ENCODE measurements at places on chromosomes 1 and 21.

DNA sequence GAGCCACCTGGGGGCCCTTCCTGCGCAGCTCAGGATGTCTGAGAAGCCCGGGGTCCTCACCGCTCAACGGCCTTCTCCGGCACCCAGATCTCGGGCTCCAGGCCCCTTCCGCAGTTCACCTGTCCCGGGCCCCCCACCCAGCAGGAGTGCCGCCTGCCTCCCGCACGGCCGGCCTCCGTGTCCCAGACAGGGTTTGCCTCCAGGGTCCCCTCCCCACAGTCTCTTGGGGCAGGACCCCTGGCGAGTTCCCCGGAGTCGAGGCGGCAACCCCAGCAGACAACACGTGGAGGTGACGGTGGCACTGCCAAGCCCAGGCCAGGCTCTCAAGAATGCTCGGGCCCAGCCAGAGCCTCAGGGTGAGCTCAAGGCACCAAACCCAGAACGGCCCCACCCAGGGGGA lies 22.4 kb upstream of the TTLL10 start:
- no peak for DNase-seq

- DNase-seq: no peak
Measured at GRCh38 chr1:88549536-88549935, 134.5 kb upstream of the PKN2 start.

DNA sequence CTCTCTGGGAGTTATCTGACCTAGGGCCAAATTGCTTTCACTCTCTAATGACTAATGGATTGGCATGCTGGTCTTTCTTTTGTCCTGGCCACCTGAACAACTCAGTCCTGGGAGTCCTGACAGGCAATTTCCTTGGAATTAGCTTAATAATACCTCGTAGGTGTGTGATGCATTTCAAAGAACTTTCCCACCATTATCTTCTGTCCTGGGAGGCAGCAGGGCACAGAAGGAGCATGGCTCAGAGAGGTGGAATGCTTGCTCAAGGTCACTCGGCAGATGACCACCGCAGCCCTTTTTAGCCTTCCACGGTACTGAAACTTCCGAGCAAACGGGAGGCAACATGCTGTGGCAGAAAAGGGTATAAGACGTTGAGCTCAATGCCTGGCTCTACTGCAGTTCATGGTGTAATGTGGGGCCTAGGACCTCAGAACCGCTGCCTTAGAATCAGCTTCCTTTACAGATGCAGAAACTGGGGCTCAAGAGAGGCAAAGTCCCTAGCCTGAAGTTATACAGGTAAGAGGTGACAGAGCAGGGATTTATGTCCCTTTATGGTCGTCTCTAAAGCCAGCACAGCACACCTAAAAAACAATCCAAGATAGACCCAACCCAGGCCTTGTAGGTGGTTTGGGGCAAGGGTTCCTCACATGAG lies 3.2 kb downstream of the ID3 start:
- DNase-seq: no peak

- DNase-seq: no peak
Measured at GRCh38 chr1:1204998-1205768, 1.2 kb downstream of the TNFRSF18 start.

DNA sequence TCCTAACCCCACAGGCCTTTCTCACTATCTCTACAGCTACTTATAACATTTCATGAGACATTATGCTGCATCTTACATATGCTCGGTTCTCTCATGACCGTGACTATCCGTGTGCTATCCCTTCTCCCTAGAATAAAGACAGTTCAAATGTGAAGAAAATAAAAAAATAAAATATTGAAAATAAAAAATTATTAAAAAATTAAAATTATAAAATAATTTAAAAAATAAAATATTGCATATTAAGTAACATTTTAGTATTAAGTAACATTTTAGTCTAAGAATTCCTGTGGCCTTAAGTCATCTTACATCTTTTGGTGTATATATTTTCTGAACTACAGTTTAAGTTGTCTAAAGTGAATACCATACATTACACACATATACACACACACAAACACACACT lies 415.5 kb downstream of the DPYD start:
- no peak for DNase-seq

- DNase-seq: no peak
Measured at GRCh38 chr1:59967141-59967697, 40.6 kb upstream of the CYP2J2 start.

GRCh38 chr1:25869909-25870606 lies 5.5 kb downstream of the PAQR7 start:
- DNase-seq: no peak

- DNase-seq: no peak
Measured at GRCh38 chr1:15215116-15215515, 31.9 kb upstream of the FHAD1 start.

DNA sequence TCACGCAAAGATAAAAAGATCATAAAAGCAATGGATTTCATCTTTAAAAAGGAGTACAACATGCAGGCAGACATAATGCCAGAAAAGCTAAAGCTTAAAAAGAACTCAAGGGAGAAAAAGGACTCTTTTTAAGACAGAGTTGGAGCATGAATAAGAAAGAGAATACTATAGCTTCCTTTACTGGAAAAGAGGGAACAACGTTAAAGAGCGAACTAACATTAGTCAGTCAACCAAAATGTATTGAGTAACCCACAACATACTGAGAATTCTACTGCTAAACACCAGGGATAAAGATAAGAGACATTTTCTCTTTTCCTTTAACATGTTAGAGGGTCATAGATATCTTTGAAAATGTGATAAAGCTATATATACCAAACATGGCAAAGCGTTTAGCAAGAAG lies 182.0 kb downstream of the DUSP10 start:
- no peak for DNase-seq

- no peak for DNase-seq
Measured at GRCh38 chr1:17194133-17194475, 10.8 kb upstream of the PADI1 start.

GRCh38 chr1:206472454-206472853 lies 2.2 kb downstream of the IKBKE start:
- DNase-seq: no peak

DNA sequence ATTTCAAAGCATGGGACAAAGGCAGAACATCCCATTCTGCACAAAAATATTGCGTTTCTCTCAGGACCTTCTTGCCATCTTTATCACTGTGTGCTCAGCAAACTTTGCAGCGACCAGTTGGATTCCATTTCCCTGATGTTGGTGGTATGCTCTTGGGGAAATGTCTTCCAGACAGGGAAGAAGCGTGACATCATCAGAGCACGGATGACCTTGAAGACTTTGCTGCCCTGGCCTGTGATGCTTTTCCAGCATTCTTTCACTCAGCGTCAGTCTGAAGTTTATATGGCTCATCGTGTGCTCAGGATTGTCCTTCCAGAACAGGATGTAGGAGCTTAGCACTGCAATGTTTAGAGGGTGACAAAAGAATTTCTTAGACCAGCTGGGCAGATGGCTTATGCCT lies 131.4 kb upstream of the F3 start:
- DNase-seq: no peak

- DNase-seq: no peak
Measured at GRCh38 chr1:150567341-150567716, 12.1 kb downstream of the MCL1 start.

GRCh38 chr1:198929111-198929604 lies 290.3 kb downstream of the PTPRC start:
- no peak for DNase-seq

DNA sequence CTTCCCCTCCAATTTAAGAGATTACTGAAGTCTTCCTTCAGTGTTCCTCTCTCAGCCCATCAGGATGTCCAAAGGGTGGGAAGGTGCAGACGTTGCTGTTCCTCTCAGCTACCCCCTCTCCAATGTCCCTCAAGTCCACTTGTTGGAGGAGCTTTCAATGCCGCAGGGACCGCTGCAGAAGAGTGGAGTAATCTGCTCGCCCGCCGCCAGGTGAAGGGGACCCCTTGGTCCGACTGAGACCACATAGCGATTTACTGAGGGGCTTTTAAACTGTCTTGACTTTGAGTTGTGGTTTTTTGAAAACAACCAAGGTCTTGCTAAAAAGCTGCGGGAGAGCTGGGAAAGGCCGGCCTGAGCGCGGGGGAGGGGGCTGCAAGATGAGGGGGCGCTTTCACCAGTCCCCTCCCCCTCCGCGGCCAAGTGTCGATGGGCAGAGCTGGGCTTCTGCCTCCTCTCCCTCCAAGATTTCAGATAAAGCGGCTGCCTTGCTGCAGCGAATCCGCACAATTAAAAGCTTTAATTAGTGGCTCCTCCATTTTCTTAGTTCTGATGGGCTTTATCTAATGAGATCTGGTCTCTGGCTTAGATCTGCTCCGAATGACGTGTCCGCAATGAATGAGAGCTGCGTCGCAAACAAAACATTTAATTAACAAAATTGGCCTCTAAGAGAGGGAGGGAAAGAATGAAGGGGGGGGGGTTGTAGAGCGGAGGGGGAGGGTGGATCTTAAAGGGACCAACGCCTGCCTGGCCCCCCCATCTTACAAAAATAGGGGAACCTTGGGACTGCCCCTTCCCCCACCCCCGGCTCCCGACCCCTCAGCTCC lies 5.9 kb downstream of the LMO4 start:
- DNase-seq: peak; percentile 1

- peak; percentile 54 for DNase-seq
Measured at GRCh38 chr21:42309753-42310213, 5.4 kb downstream of the TFF3 start.
